Activated CD4-positive, alpha-beta T cell treated with anti-CD3 and anti-CD28 coated beads, Interleukin-2, amount 10 ng/mL, durations not matched to agents 24 days and 14 days (primary cell): ENCODE measurements at places on chromosomes 11 and 22. TPM values are rescaled to one million over a fixed set of nuclear protein-coding genes. Genes with fewer than 3 reads are reported as not detected.

ZNRF3 gene
- total RNA-seq: 2.0 and 2.3 TPM in 2 replicates

GPR83 gene
- total RNA-seq: 0.05 TPM in 1 of 2 replicates, not detected in the other

KRTAP5-7 gene
- total RNA-seq: not detected in 2 replicates

CARD10 gene
- total RNA-seq: not detected in 2 replicates

TRIM5 gene
- 9.3 and 9.7 TPM in 2 replicates for total RNA-seq

MIOX gene
- total RNA-seq: 0.21 and 0.40 TPM in 2 replicates

GSTT2 gene
- 0.42 TPM in 1 of 2 replicates, not detected in the other for total RNA-seq

BTG4 gene
- total RNA-seq: not detected in 2 replicates

OR8K1 gene
- total RNA-seq: not detected in 2 replicates

CASP1 gene
- total RNA-seq: 18.7 and 21.6 TPM in 2 replicates

POU2F3 gene
- total RNA-seq: 0.14 TPM in 1 of 2 replicates, not detected in the other

SYT12 gene
- not detected in 2 replicates for total RNA-seq

SLC22A6 gene
- not detected in 2 replicates for total RNA-seq

GPHA2 gene
- total RNA-seq: not detected in 2 replicates

IFITM10 gene
- total RNA-seq: 0.12 and 0.14 TPM in 2 replicates

KCNQ1OT1 gene
- total RNA-seq: 0.59 and 0.61 TPM in 2 replicates

SLC15A3 gene
- total RNA-seq: 3.0 and 4.0 TPM in 2 replicates

SMIM35 gene
- 0.14 and 0.28 TPM in 2 replicates for total RNA-seq

TRIM51 gene
- total RNA-seq: not detected in 2 replicates

GLYAT gene
- total RNA-seq: not detected in 2 replicates

PHOX2A gene
- total RNA-seq: not detected in 2 replicates

WNT7B gene
- total RNA-seq: not detected in 2 replicates
